ENCODE measurements at places on chromosomes 7 and 10.

DNA sequence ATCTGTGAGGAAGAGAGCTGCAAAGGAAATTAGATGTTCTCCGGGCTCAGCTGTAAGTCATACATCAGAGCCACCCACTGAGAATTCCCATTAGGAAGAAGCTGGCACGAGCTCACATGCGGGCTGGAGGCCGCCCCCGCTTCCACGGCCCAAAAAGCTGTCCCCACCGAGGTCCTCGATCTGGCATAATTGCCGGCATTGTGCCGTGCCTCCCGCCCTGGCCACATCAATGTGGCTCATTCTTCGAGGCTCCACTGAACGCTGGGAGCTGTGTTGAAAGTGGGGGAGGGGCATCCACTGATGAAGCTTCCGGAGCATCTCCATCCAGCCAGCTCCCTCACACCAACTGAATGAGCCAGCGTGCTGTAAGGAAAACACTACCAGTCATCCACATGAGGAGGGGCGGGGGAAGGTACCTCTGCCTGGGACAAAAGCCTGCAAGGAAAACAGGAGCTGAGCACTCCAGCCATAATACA is 173.1 kb downstream of the PTPRN2 start:
- DNase-seq = no peak

DNA sequence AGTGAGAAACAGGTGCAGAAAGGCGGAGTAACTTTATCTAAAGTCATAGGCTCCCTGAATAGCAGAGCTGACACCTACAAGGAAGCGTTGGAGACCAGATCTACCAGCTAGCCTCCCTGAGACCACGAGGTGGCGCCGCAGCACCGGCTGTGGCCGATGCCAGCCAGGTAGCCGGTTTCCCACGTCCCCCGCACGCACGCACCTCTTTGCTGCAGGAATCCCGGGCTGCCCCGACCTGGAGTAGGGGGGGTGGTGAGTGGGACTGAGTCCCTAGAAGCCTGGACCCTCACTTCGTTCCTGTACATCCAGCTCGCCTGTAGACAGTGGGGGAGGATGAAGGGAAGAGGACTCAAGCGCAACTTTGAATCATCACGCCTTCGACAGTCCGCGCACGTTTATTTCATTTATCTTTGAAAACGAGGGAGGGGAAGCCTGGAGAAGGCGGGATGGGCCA is 3.7 kb downstream of the ELOVL3 start:
- peak; percentile 95 for DNase-seq

DNA sequence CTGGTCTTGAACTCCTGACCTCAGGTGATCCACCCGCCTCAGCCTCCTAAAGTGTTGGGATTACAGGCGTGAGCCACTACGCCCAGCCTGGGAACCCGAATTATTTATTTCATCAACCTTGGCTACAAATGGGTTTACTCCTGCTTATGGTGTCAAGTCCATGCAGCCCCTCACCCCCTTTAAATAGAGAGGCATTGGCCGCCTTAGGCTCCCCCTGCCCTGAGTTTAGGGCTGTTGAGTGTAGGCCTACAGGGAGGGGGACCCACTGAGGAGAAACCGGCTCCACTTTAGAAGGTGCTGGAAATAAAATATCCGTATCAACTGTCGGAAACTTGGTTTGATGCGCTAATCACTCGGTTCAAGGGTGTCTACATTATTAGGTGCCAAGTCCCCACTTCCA is 8.7 kb upstream of the SP8 start:
- DNase-seq = no peak

DNA sequence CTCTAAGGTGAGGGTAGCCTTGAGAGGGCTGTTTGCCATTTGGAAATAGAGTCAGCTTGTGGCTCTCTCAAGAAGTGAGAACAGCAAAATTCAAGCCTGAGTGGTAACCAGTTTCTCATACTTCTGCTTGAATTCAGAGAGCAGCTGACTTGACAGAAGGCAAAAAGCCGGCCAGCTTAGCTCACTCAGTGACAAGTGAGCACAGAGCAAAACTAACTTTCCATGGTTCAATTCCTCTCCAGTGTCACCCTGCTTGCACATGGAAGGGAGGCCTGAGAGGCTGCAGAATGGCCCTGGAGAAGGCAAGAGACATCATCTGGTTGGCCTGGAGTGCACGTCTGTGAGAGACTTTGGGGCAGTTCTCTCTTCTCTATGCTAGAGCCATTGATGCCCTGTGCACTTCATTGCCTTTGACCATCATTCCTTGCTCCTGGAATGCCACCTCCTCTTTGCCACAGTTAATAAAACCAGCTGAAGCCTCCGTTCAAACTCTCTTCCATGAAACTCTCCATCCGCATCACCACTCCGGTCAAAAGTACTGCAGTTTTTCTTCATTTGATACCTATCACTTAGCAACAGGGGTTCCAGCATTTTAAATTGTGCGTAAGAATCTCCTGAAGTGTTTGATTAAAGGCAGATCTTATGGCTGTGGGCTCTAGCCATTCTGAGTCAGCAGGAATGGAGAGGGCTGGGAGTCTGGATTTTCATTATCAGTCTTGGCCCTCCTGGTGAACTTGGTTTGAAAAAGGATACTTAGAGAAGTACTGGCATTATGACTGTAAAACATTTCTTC is 69.8 kb upstream of the PIK3CG start:
- no peak for DNase-seq

GRCh38 chr10:119736220-119736619 is 10.4 kb downstream of the INPP5F start:
- DNase-seq = no peak

DNA sequence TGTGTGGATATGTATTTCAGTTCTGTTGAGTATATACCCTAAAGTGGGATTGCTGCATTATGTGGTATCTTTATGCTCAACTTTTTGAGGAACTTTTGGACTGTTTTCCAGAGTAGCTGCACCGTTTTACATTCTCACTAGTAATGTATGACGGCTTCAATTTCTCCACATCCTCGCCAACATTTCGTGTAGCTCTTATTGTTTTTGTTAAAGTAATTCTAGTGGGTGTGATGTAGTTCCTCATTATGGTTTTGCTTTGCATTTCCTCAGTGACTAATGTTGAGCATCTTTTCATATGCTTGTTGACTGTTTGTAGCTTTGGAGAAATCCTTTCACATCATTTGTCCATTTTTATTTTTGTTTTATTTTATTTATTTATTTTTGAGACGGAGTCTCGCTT is 4.5 kb downstream of the STMP1 start:
- DNase-seq = no peak

DNA sequence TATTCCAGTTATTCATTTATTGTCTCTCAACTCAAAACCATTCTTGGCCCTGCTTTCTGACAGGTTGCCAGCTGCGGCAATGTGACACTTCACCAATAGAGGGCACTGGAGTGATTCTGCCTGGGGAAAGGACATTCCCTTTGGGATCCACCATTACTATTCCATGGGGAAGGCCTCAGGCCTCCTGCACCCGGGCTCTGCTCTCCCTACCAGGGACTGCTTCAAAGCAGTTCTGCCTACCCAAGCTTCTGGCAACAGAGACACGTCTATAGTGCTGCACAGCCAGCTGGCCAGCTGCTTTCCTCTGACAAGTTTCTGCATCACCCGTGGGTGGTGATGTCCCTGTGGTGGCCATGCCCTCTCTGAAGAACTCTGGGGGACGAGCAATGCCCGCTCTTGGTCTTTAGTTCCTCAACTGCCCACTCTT is 163.8 kb downstream of the ELMO1 start:
- peak; percentile 76 for DNase-seq

DNA sequence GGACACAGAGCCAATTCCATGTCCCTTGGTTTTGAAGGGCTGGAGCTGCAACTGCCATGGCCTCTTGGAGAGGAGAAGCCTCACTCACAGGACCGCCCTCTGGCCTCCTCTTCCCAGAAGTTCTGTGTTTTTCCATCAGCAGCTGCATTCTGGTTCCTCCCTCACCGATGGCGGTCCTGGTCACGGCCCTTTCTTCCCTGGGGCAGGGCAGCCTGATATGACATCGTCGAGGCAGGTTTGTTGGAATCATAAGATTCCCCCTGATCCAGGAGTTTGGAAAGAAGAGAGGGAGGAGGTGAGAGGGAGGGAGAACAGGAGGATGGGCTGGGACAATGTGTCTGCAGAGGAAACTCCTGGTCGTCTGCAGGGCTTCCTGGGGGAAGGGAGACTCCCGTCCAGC is 82.7 kb upstream of the PDZD8 start:
- no peak for DNase-seq

GRCh38 chr10:102059987-102060386 is 4.0 kb upstream of the ARMH3 start:
- DNase-seq = no peak

DNA sequence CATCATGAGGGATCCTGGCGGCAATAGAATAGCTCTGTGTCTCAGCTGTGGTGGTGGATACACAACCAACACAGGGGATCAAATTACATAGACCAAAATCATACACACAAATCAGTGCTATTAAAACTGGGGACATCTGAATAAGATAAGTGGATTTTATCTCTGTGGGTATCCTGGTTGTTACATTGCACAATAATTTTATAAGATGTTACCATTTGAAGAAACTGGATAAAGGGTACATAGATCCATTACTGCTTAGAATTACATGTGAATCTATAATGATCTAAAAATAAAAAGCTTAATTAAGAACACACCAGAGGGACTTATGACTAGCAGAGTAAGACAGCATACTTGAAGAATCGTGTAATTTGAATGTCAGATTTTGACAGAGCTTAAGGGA is 8.2 kb upstream of the FAM3C start:
- DNase-seq = no peak

GRCh38 chr7:101998906-101999240 is 181.4 kb downstream of the CUX1 start:
- DNase-seq = no peak

DNA sequence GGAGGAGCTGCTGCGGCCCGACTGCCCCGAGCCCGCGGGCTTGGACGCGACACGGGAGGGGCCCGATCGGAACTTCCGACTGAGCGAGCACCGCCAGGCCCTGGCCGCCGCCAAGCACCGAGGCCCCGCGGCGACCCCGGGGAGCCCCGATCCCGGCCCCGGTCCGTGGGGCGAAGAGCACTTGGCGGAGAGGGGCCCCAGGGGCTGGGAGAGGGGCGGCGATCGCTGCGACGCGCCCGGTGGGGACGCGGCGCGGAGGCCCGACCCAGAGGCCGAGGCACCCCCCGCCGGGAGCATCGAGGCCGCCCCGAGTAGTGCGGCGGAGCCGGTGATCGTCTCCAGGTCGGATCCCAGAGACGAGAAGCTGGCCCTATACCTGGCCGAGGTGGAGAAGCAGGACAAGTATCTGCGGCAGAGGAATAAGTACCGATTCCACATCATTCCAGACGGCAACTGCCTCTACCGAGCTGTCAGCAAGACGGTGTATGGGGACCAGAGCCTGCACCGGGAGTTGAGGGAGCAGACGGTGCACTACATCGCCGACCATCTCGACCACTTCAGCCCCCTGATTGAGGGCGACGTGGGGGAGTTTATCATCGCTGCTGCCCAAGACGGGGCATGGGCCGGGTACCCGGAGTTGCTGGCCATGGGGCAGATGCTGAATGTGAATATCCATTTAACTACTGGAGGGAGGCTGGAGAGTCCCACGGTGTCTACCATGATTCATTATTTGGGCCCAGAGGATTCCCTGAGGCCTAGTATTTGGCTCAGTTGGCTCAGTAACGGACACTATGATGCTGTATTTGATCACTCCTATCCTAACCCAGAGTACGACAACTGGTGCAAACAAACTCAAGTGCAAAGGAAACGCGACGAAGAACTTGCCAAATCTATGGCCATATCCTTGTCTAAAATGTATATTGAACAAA is 1.4 kb downstream of the OTUD1 start:
- peak; percentile 69 for DNase-seq

DNA sequence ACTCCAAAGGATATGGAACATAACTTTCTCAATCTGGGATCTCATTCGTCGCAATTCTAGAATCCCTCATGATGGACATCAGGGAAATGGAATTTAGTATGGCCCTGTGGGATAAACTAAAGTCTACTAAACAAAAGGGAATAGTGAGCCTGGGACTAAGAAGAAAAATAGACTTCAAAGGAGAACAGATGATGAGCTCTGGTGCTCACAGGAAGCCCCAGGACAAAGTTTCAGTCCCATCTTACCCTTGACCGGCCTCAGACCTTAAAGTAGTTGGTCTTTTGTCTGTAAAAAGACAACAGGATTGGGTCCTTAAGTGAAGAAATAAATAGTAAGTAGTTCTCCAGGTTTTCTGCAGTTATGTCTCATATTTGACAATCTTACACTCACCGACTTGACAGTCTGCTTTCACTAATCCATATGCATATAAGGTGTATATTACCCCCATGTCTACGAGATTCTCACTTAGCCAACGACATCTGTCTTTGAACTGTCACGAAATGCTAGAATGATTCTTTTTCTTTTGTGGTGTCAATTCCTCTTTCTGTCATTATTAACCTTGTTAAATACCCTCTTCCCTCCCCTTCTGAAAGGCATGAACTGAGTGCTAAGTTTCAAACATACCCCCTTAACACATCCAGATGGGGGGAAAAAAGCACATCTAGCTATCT is 10.9 kb upstream of the IKZF1 start:
- DNase-seq = no peak

DNA sequence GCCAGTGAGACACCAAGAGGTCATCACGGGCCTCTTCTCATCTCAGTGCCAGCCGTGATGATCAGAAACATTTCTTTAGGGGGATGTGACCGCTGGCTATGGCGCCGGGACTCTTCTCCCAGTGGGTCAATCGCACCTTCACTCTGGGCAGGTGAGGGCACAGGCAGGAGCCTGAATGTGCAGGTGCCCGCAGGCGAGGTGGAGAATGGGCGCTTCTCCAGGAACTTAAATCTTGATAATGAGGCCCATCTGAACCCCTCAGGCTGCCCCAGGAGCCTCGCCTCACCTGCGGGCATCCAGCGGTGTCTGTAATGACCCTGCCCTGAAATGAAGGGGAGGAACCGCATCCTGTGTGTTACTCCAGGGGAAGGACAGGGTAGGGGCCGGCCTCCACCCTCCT is 204.7 kb downstream of the ADARB2 start:
- DNase-seq = no peak

- DNase-seq = no peak
Observed at GRCh38 chr7:131161103-131161502, 166.6 kb upstream of the MKLN1 start.
